ENCODE measurements at places on chromosomes 7 and 10. TPM values are rescaled to one million over a fixed set of nuclear protein-coding genes. Genes with fewer than 3 reads are reported as not detected.

GRCh38 chr10:102090772-102091171 lies 25.6 kb downstream of the HPS6 start:
- no peak overlapping the region for H3K27ac ChIP-seq
- H3K4me1 ChIP-seq: no peaks in the 10 kb centered on the region
- no peak overlapping the region for H3K4me3 ChIP-seq
- H3K27me3 ChIP-seq: no peaks in the 10 kb centered on the region
- no peaks in the 10 kb centered on the region for H3K36me3 ChIP-seq

- no peaks in the 10 kb centered on the region for H3K27me3 ChIP-seq
- H3K4me1 ChIP-seq: no peaks in the 10 kb centered on the region
- H3K36me3 ChIP-seq: no peaks in the 10 kb centered on the region
- no peak for DNase-seq
- H3K4me3 ChIP-seq: no peak overlapping the region
- no peak overlapping the region for H3K27ac ChIP-seq
Observed at GRCh38 chr7:16130111-16131110, 290.9 kb downstream of the CRPPA start.

- no peaks in the 10 kb centered on the region for H3K27me3 ChIP-seq
- no peak overlapping the region for H3K27ac ChIP-seq
- no peak overlapping the region for H3K4me3 ChIP-seq
- no peaks in the 10 kb centered on the region for H3K36me3 ChIP-seq
- no peaks in the 10 kb centered on the region for H3K4me1 ChIP-seq
- DNase-seq: no peak
Observed at GRCh38 chr7:112212571-112212970, 6.1 kb downstream of the ZNF277 start.

DNA sequence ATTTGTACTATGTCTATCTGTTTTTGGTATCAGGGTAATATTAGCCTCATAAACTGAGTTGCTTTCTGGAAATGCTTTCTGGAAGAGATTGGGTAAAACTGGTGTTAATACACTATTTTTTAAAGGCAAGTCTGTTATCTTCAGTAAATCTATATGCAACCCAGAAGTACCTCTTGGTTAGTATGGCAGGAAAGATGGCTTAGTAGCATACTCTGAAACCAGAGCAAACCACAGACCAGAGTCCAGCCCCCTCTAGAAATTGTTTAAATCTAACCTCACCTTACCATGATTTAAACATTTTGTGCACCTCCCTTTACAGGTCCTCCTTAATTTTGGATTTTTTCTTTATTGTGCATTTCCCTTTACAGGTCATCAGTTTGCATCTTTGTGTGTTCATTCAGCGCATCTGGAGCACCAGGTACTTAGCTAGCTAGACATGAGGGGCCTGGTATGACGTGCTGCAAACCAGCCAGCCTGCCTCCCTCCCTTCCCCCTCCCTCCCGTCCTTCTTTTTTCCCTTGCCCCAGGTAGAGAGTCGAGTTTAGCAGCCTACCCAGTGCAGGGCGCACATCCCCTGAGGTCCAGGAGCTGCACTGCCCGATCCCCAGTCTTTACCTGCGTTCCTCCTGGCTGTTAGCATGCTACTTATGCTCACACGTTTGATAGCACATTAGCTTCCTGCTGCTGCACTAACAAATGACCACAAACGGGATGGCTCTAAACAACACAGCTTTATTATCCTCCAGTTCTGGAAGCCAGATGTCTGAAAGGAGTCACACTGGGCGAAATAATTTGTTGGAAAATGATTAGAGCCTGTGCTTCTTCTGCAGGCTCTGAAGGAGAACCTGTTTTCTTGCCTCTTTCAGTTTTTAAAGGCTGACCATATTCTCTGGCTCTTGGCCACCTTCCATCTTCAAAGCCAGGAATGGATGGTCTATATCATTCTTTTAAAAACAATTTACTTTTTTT lies 299.9 kb upstream of the HABP2 start:
- no peak overlapping the region for H3K4me3 ChIP-seq
- H3K36me3 ChIP-seq: no peaks in the 10 kb centered on the region
- no peak overlapping the region for H3K27ac ChIP-seq
- DNase-seq: no peak

GRCh38 chr7:66837007-66837406 lies 84.0 kb upstream of the TMEM248 start:
- no peak overlapping the region for H3K4me3 ChIP-seq
- no peak for DNase-seq
- H3K4me1 ChIP-seq: peaks cover 26% of the 10 kb centered on the region
- H3K27ac ChIP-seq: no peak overlapping the region
- H3K27me3 ChIP-seq: no peaks in the 10 kb centered on the region
- no peaks in the 10 kb centered on the region for H3K36me3 ChIP-seq

DNA sequence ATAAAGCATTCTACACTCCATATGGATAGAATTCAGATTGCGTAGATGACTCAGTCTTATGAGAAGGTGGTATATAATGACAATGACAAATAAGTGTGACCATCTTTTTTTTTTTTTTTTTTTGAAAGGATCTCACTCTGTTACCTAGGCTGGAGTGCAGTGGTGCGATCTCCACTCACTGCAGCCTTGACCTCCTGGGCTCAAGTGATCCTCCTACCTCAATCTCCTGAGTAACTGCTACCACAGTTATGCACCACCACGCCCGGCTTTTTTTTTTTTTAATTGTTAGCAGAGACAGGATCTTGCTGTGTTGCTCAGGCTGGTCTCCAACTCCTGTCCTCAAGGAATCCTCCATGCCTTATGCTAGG lies 43.2 kb upstream of the NRP1 start:
- H3K4me1 ChIP-seq: no peaks in the 10 kb centered on the region
- H3K4me3 ChIP-seq: no peak overlapping the region

DNA sequence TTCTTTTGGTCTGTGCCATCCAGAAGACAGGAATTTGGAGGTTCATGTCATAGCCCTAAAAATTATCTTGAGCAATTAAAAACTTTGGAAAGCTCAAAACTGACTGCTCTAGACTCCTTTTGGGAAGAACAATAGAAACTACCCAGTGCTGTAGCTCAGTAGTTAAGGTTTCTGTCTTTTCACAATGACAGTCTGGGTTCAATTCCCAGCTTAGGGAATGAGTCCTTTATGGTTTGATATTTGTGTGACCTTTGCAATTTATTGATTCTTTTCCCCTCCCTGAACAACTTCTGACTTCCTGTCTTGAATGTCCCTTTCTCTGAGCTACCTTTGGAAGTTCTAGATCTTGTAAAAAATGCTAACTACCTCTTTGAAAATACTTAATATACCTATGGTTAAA lies 603.3 kb upstream of the IGFBP3 start:
- H3K27me3 ChIP-seq: no peaks in the 10 kb centered on the region
- no peaks in the 10 kb centered on the region for H3K4me1 ChIP-seq
- no peaks in the 10 kb centered on the region for H3K36me3 ChIP-seq
- DNase-seq: no peak
- H3K4me3 ChIP-seq: no peak overlapping the region

GRCh38 chr7:65744406-65744805 lies 128.5 kb upstream of the VKORC1L1 start:
- H3K4me1 ChIP-seq: no peaks in the 10 kb centered on the region
- no peaks in the 10 kb centered on the region for H3K36me3 ChIP-seq
- no peaks in the 10 kb centered on the region for H3K27me3 ChIP-seq

The SDK1 gene
- not detected for total RNA-seq

DNA sequence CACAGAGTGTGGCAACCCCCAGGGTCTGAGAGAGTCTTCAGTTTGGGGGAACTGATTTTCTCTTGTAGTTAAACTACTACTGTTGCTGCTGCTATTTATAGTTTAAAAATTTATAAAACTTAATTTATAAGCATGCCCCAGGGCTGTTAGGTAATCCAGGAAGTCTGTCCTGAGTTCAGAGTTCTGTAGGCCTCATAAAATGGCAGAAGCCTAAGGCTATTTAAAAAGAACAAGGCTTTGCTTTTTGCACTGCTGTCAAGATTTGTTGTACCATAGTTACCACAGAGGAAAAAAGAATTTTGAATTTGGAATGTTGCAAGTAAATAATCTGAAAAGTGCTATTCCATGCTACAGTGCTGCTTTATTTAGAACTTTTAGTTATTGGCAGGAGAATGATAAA lies 66.1 kb downstream of the AGK start:
- peaks cover 58% of the 10 kb centered on the region for H3K36me3 ChIP-seq
- H3K4me3 ChIP-seq: no peak overlapping the region
- no peaks in the 10 kb centered on the region for H3K4me1 ChIP-seq
- H3K27ac ChIP-seq: no peak overlapping the region
- no peak for DNase-seq
- no peaks in the 10 kb centered on the region for H3K27me3 ChIP-seq

DNA sequence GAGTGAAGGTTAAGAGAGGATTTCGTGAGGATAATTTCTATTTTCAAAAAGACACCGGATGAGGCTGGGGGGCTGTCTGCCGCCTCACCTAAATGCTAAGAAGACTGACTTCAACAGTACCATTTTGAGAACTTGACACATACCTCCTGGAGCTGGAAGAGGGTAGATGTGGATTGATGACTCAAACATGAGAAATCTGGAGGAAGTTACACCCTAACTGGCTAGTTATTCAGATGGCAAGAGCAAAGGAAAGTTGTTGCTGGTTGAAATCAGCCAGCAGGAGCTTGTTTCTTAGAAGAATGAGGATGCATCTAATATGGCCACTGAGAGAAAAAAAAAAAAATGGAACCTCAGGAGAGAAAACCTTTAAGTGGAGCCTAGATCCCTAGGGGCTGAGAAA lies 76.2 kb upstream of the KIAA1217 start:
- H3K4me3 ChIP-seq: no peak overlapping the region
- no peaks in the 10 kb centered on the region for H3K36me3 ChIP-seq
- no peak for DNase-seq
- no peaks in the 10 kb centered on the region for H3K4me1 ChIP-seq
- H3K27me3 ChIP-seq: no peaks in the 10 kb centered on the region

The AGR2 gene
- total RNA-seq: not detected

- no peak overlapping the region for H3K27ac ChIP-seq
- no peaks in the 10 kb centered on the region for H3K4me1 ChIP-seq
- no peaks in the 10 kb centered on the region for H3K27me3 ChIP-seq
- no peak for DNase-seq
- no peak overlapping the region for H3K4me3 ChIP-seq
- no peaks in the 10 kb centered on the region for H3K36me3 ChIP-seq
Observed at GRCh38 chr7:145909991-145910513, 206.5 kb upstream of the CNTNAP2 start.

All from natural killer cell (primary cell).